Frontal cortex (tissue), 4 donors: ENCODE measurements at places on chromosomes 5 and 9.

DNA sequence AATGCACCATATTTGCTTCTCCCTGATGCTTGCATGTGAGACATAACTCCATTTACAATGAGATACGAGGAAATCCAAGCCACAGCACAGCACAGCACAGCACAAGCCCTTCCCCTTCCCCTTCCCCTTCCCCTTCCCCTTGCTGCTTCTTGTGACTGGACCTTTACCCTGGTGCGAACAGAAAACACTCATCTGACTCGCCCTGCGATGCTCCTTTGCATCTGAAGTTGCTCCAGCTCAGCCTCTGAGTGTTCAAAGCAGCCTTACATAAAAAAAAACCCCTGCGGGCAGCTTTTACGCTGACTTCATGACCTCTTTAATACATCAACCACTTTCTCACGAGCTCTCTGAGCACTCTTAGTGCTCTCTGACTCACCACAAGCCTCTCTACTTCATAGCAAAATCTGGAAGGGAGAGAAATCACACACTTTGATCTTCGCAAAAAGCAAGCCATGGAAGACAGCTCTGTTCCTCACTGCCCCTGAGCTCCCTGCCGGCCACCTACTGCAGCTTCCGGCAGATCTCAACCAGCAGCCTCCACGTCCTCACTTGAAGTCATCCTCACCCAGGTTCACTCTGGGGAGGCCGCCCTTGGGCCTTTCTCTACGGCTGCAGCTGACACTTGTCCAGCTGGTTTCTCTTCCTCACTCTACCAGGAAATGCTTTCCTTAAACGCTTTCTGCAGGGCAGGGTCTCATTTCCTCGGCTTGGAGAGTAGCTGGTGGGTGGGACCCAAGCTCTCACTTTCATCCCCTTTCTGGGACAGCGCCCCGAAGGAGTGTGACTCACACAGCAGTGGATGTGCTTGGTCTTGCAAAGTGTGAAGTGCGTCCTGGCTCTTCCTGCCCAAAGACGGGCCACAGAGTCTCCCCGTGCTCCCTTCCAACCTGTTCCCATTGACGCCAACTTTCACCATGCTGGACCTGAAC lies 5.3 kb downstream of the SLC34A1 start:
- DNase-seq, result no peak

- DNase-seq, result no peak
These were observed 120.7 kb upstream of the SPATA31C2 start for GRCh38 chr9:88259001-88259400.

DNA sequence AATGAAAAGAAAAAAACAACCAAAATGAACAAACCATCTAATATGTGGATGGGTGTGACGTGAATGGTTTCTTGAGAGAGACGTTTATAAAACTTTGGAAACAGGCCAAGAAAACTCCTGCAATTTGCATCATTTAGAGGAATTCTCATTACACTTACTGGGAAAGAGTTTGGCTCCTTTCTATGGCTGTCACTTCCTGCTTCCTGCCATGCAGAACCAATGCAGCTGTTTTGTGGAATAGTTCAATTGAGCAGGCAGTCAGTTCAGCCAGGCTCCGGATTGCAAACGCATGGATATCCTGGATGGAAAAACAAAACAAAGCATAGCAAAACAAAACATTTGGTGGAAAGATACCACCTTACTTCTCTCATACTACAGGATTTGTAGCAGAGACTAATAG lies 36.6 kb downstream of the FAM114A2 start:
- no peak for DNase-seq

- no peak for DNase-seq
These were observed 36.1 kb downstream of the POLK start for GRCh38 chr5:75547812-75548211.

GRCh38 chr9:116282597-116282996 lies 129.0 kb downstream of the PAPPA start:
- no peak for DNase-seq
